RWPE1 (cell line): ENCODE measurements at places on chromosomes 5 and 9.

DNA sequence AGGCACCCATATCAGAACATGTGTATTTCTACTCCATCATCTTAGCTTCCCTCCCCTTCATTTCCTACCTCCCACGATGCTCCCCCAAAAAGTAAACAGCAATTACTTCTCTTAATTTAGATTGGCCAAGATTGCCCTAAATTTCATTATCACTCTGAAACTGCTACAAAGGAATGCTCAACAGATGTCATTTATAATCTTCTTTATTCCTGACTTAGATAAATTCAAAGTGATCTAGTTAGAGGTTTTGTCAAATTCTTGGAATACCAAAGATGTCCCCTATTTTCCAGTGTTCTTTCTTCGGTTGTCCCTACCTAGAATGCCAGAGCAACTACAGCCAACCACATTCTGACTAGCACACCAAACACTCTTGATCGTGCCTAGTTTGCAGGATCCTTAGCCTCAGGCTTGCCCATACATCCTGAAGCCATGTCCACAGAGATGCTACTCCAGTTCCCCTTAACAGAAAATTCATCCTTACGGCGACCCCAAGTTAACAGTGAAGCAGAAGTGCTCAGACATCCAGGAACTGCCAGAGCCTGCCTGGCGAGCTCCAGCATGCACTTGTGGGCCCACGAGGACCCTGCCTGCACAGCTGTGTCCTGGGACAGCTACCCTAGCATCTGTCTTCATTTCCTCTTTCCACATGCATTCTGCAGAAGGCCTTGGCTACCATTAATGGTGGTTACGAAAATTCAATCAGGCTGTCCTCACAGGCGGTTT is 31.6 kb downstream of the DAP start:
- DNase-seq: no peak

GRCh38 chr5:57891443-57891842 is 408.8 kb upstream of the ACTBL2 start:
- no peak for DNase-seq

DNA sequence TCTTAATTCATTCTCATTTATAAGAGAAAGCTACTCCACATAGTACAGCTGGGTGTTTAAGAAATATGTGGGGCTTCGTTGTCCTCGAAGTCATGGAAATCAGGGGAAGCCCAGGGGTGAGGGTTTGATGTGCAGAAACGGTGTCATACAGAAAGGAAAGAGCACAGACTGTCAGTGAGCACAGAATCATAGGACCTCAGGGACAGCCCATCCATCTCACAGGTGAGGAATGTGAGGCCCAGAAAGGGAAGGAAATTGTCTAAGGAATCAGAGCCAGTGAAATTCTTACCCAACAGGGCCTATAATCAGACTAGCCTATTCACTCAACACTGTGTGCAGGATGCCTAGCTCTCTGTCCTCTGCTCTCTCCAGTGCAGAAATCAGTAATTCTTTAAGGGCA is 535.6 kb downstream of the SPOCK1 start:
- no peak for DNase-seq

DNA sequence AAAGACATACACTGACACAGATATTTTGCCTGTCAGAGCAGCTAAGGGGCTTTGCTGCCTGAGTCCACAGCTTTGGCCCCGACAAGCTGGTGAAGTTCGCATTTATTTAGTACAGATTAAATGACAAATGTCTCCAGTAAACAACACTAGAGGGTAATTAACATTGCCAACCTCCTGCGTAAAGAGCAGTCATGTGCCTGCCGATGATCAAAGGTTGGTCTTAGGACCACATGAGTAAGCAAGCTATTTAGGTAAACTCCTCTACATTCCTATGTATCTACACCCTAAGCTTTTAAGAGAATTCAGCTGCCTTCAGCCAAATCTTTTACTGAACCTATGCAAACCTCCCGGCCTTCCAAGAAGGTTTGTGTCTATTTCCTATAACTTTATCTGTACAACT is 73.0 kb upstream of the PJA2 start:
- no peak for DNase-seq

DNA sequence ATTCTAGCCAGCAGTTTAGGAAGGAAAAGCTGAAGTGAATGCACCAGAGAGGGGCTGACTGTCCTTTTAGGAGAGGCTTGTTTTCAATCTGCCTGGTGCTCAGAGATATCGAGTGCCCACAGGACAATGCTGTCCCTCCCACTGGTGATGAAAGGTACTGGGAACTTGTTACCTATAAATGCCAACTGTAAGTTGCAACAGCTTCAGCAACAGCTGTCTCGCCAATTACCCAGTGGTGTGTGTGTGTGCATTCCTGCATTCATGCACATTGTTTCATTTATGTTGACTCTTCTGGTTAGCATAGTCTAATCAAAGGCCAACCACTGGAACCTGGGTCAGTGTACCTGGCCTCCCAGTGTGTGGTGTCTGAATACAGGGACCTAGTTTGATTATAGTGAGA is 161.1 kb downstream of the CSNK1G3 start:
- DNase-seq: no peak

GRCh38 chr9:95446984-95447383 is 69.8 kb downstream of the PTCH1 start:
- no peak for DNase-seq

DNA sequence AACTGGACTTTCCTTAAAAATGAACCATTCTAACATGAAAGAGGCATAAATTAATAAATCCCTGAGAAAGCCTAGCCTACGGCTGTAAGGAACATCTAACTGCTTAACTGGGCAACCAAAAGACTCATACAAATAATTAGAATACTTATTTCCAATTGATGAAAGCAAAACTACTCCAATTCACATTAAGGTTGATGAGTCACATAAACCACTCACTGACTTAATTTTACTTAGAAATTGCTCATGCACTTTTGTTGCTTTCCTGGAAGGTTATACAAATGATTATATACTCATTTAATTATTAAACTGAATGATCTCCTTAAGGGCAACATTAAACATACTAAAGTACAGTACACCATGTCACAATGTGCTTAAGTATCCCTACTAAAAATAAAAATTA is 101.9 kb downstream of the NFIB start:
- peak; percentile 13 for DNase-seq

- DNase-seq: no peak
Observed at GRCh38 chr5:134263801-134264200, 37.9 kb upstream of the PPP2CA start.

- DNase-seq: no peak
Observed at GRCh38 chr5:2752821-2753439, 1.5 kb upstream of the IRX2 start.

GRCh38 chr5:77491783-77492652 is at the start of gene WDR41:
WDR41 (minus strand) TSS chr5:77492316; CDS start chr5:77492220, 96 bp downstream.
- peak; percentile 95 for DNase-seq

GRCh38 chr5:9661316-9662015 is 31.3 kb upstream of the TAS2R1 start:
- DNase-seq: no peak

GRCh38 chr5:128358826-128359225 is 179.2 kb downstream of the FBN2 start:
- DNase-seq: no peak

- peak; percentile 21 for DNase-seq
Observed at GRCh38 chr5:93161661-93162654, 419.1 kb downstream of the NR2F1-AS1 start.

DNA sequence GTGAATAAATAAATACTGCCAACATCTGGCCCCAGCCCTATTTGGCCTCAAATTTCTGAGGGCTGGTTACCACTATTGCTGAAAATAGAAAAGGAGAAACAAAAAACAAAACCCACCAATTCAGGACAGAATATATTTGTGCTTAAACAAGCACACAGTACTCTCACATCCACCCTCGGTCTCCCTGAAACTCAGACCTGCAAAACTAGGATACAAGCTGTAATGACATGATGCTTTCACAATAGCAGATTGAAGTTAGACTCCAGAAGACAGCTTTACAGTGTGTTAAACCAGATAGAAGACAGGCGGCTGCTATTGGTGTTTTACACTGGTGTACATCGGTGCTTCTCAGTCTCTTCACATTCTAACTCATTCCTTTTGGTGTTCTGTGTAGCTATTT is 214.9 kb upstream of the DMRT1 start:
- no peak for DNase-seq

- DNase-seq: peak; percentile 69
Observed at GRCh38 chr9:135888766-135889394, 18.5 kb downstream of the CAMSAP1 start.

GRCh38 chr5:122165559-122166078 is 36.3 kb downstream of the ZNF474 start:
- DNase-seq: no peak

DNA sequence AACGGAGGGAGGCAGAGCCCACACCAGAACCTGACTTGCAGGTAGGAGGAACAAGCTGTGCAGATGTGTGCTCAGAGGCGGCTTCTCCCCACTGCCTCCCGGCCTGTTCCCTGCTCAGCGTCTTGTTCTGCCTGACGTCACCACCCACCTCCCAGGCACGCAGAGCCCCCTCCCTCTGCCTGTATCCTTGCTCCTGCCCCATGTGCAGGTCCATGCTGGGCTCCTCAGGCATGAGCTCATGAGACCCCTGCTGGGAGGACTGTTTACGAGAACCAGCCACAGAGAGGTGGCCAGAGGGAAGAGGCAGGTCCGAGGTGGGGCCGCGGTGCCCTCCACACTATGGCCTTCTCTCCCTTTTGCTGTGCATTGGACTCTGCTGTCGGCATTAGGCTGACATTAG is 45.5 kb downstream of the SLC6A3 start:
- no peak for DNase-seq

- DNase-seq: no peak
Observed at GRCh38 chr5:82347201-82347865, 69.2 kb upstream of the RPS23 start.

DNA sequence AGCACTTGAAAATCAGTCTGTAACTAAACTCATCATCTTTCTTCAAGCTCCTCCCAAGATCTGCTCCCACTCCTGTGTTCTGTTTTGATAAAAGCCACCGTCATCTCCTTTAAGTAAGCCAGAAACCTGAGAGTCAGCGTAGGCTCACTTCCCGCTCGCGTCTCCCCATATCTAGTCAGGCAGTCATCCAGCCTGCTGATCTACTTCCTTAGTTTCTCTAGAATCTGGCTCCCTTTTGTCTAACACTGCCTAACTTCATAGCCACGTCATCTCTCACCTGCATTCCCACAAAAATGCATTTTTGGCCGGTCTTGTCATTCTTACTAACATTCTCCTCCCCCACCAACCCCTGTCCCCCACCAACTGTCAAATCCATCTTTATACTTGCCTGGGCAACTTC is 3.0 kb upstream of the TJP2 start:
- peak; percentile 85 for DNase-seq

- DNase-seq: no peak
Observed at GRCh38 chr5:109805472-109805871, 115.7 kb downstream of the MAN2A1 start.

DNA sequence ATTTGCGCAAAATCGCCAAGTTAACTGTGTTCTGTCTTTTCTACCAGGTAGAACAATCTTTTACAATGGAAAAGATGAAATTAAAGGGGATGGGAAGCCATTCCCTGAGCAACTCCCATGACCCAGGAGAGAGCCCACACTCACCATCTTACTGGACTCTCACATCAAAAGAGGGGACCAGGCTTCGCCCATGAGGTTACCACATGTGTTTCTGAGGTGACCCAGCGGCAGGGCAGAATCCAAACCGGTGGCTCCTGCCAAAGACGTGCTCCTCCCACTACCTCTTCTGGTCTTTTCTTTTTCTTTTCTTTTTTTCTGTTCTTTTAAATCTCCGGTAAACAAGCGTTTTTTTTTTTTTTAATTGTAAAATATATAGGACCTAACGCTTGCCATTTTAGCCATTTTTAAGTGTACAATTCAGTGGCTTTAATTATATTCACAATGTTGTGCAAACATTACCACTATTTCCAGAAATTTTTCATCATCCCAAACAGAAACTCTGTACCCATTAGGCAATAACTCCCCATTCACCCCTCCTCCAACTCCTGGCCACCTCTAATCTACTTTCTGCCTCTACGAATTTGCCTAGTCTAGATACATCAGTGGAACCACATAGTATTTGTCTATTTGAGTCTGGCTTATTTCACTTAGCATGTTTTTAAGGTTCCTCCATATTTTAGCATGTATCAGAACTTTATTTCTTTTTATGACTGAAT is 19.3 kb downstream of the PTPN3 start:
- DNase-seq: no peak

DNA sequence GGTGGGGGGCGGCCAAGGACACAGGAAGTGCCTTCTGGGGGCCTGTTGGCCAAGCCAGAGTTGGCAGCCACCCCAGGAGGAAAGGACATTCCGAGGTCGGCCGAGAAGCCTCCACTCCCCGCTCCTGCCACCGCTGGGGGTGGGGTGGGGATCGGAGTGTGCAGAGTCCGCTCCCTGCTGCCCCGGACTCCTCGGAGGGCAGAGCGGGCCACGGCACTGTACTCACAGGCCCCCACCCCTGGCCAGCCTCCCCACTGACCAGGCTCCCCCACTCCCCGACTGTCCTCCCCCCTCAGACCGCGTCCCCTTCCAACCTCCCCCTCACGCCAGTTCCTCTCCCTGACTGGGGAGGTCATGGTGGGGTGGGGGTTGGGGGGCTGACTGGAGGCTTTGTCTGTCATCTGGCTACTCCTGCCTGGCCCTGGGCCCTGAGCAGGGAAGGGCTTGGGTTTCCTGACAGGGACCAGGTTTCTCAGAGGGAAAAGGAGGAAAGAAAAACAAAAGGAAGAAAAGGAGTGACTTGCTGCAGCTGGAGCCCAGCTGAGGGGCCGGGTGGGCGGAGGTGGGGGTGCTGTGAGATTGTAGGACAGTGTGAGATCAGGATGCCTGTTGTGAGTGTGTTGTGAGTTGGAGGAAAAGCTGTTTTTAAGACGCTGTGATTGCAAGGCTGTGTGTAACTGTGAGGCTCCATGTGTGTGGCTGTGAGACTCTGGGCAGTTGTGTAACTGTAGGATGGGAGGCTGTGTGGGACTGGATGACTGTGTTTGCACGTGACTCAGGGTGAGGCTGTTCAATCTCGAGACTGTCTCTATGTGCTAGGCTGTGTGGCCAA is 29.7 kb downstream of the CNTFR start:
- peak; percentile 54 for DNase-seq

DNA sequence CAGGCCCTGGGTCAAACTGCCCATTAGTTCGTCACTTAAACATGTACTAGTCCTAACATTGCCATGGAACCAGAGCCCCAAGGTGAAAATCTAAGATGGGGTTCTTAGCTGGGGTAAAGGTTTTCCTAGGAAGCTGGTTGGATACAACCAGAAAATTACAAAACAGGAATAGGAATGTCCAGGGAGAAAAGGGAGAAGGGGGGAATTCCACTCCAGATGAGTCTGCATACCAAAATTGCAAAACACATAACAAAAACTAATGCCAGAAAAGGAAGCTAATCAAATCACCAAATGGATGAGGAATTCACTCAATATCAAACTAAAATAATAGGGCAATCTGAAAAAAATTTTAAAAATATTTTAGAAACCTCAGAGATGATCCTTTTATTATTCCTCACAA is 396.2 kb downstream of the EFNA5 start:
- DNase-seq: no peak

DNA sequence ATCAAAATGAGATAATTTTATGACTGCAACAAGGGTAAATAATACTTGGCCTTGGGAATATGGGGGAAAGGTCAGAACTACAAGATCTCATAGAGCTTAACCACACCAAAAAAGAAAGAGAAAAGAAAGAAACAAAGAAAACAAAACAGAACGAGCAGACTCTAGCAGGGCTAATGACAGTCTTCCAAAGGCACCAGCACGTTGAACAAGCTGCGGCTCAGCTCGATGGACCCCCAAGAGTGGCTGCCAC is 689 bp downstream of the AK3 start:
- DNase-seq: no peak

- DNase-seq: peak; percentile 55
Observed at GRCh38 chr5:135032999-135033861, 798 bp downstream of the PITX1 start.

GRCh38 chr5:176817841-176818377 is 7.5 kb downstream of the UNC5A start:
- DNase-seq: peak; percentile 49

GRCh38 chr5:6847870-6848269 is 134.6 kb downstream of the TENT4A start:
- DNase-seq: no peak
